Natural killer cell treated with Interleukin-12 subunit alpha and Interleukin-12 subunit beta and Interleukin-15 and Interleukin-18, amount 100 ng/mL, for 72 hours (primary cell): ENCODE measurements at places on chromosomes 6 and 20. TPM values are rescaled to one million over a fixed set of nuclear protein-coding genes. Genes with fewer than 3 reads are reported as not detected.

DNA sequence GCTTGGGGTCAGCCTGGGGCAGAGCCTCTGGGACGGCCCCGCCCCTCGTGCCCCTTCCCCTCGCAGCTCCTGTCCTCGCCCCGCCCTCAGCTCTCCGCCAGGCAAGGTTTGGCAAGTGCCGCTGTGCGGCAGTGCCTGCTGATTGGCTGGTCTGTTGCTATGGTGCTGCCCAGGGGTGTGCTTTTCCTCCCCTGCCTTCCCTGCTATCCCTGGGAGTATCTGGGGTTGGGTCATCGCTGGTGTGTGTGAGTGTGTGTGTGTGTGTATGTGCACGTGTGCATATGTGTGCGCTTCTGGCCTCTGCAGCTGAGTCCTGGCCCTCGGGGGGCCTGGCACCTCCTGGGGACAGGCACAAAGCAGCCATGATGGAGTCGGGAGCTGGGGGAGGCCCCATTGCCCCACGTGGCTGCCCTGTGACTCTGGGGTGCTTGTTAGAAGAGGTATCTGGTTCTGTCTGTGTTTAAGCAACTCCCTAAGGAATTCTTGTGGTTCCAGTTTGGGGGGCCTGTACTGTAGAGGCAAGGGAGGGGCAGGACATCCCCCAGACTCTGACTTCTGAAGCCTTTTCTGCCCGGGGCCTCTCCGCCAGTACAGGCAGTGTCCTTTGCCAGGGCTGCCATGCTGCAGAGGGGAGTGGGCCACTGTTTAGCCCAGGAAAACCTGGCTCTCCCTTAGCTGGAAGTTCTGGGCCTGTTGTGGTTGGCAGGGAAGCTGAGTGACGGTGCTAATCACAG, 6.9 kb downstream of the RTEL1 start:
- H3K27me3 ChIP-seq, result no peaks in the 10 kb centered on the region
- no peak for DNase-seq
- peaks cover 7% of the 10 kb centered on the region for H3K36me3 ChIP-seq

The CALHM4 gene
- total RNA-seq, result not detected

The CST4 gene
- total RNA-seq, result not detected

The MATN4 gene
- total RNA-seq, result 0.31 TPM

The SNAI1 gene
- 0.71 TPM for total RNA-seq

DNA sequence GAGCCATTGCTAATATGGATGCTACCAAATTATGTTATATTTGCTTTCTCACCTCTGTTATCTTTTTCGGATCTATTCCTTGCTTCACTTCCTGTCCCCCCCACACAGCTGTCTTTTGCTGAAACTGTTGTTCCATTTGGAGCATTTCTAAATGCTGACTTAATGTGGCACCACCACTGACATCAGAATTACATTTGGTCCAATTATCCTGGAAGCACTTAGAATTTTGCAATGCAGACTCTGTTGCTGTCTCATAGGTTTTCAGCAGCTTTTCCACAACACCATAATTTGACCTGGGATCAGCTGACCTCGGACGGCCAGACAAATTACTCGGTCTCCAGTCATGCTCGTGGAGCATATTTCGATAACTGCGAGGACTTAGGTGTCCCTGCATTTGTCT, 12.8 kb downstream of the KIAA0408 start:
- no peaks in the 10 kb centered on the region for H3K4me1 ChIP-seq
- no peak for DNase-seq
- no peak overlapping the region for H3K4me3 ChIP-seq
- H3K27ac ChIP-seq, result no peak overlapping the region

DNA sequence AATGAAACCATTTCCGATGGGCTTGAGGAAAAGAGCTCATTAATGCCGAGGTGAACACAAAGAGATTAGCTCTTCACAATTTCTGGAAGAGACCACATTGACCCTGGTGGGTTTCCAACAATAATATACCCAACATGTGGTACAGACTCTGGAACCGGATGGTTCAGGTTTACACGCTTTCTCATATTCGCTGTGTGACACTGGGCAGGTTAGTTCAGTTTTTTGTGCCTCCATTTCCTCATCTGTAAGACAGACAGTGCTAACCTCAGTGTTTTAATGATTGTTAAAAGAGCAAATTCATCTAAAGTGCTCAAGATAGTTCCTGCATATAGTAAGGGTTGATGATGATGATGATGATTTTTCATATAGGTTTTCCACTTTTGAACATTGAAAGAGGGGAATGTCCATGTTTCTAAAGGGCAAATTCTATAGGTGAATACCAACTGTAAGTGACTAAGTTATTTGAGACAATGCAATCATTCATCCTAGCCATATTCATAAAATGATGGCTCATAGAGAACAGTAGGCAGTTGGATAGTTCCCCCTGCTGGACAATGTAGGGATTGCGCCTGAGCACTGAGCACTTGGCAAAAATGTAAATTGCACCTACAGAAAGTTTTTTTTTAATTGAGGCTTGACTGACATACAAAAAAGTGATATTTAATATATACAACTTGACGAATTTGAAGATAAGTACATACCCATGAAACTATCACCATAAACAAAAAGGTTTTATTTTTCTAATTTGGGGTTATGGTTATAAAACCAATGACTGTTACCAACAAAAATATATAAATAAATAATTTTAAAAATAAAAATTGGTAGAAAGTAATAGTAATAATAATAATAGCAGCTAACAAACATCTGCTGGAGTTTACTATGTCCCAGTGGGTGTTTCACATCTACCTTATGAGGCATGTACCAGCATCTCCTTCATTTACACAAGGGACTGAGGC, 2.1 kb upstream of the PERP start:
- H3K27me3 ChIP-seq, result peaks cover 33% of the 10 kb centered on the region
- no peak overlapping the region for H3K4me3 ChIP-seq
- no peaks in the 10 kb centered on the region for H3K36me3 ChIP-seq
- peaks cover 13% of the 10 kb centered on the region for H3K4me1 ChIP-seq
- DNase-seq, result peak; percentile 76
- H3K27ac ChIP-seq, result no peak overlapping the region

- no peaks in the 10 kb centered on the region for H3K36me3 ChIP-seq
- no peaks in the 10 kb centered on the region for H3K4me1 ChIP-seq
- peaks cover 18% of the 10 kb centered on the region for H3K27me3 ChIP-seq
- H3K4me3 ChIP-seq, result no peak overlapping the region
Measured at GRCh38 chr20:48310305-48310704, 517.5 kb downstream of the PREX1 start.

DNA sequence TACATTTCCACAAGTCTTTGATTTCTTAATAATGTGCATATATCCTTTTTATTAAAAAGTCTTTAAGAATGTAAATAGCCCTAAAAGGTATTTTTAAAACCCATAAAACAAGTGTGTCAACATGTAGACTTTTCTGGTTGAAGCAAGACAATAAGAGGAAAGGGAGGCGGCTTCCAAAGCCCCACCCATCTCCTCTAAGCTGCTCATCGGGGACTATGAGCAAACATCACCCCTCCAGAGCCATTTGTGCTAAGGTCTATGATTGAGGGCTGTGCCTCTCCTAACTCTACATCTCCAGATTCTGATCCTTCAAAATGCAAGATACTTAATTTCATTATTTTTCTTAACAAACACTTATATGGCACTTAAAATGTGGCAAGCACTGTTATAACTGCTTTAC, 2.5 kb upstream of the NAA20 start:
- peaks cover 6% of the 10 kb centered on the region for H3K27me3 ChIP-seq
- peaks cover 18% of the 10 kb centered on the region for H3K4me1 ChIP-seq
- H3K36me3 ChIP-seq, result no peaks in the 10 kb centered on the region
- DNase-seq, result no peak
- no peak overlapping the region for H3K4me3 ChIP-seq
- no peak overlapping the region for H3K27ac ChIP-seq
